ENCODE measurements at places on chromosomes 6 and 20.

- DNase-seq, result no peak
Observed at GRCh38 chr20:22586645-22587310, 2.4 kb upstream of the FOXA2 start.

- no peak for DNase-seq
Observed at GRCh38 chr6:32076321-32076809, 32.8 kb downstream of the TNXB start.

DNA sequence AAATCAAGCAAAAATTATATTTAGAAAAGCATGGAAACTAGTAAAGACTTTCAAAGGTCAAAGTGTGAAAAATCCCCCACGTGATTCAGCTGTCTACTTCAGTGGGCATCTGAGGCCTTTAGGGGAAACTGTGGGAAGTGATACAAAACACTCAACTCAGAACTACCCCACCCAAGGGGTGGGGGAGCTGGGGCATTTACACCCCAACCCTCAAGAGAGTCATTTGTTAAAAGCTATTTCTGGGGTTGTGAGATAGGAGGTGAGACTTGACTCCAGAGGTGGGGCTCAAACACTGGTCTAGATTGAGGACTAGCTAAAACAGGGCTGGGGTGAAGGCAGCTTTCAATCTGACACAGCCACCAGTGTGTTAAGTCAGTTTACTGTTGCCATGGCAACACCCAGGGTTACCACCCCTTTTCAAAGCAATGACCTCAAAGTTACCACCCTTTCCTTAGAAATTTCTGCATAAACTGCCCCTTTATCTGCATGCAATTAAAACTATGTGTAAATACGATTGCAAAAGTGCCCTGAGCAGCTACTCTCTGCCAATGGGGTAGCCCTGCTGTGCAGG, 9.9 kb upstream of the GTSF1L start:
- DNase-seq, result no peak

DNA sequence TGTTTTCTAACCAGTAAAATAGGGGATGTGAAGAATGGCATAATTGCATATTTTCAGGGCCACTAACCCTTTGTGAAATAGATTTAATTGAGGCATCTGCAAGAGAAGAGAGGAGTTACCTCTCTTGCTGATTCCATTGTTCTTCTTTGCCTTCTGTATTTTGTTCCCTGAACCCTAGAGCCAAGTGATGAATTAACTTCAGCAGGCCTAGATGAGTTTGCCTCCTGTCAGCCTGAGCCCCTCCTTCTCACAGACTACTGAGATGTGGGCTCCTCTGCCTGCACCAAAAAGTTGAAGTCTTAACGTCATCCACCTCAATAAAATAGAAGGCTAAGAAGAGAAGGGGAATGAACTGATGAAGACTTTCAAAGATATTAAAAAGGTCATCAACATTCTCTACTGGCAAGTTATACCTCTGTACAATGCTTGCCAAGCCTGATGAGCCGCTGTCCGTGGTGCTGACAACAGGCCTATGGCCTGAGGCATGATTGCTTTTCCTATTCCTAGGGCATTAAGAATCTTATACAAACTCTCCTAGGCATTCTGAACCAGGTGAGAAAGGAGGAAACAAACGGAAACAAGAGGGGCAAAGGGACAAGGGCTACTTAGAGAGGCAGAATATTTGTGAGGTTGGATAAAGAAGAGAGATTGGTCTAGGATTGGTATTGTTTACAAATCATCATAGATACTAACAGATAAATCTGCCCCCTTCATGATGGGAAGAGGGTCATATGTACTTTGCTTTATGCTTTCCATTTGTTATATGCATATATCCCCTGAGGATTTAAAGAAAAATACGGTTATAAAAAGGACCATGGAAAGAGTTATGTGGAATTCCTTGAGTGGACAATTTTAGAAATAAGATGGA, 46.8 kb downstream of the CD24 start:
- DNase-seq, result no peak

GRCh38 chr6:129818251-129818650, 42.9 kb downstream of the TMEM244 start:
- DNase-seq, result no peak

GRCh38 chr6:168699631-168700295, 258.8 kb downstream of the SMOC2 start:
- DNase-seq, result no peak

DNA sequence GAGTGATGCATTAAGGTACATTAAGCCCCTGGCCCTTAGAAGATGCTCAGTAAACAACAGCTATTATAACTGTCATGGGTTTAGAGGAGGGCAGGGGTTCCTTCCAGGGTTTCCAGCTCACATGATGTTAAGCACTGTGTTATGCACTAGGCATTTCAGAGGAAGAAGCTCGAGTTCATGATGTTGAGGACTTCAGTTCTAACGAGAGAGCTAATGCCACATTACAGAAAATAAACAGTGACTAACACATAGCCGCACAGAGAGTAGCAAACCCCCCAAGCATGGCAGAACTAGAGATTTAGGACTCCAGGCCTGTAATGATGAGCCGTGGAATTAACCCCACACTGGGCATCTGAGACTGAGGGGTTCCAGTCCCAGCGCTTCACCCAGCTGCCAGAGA, 105.2 kb downstream of the UNC5CL start:
- DNase-seq, result no peak

- DNase-seq, result no peak
Observed at GRCh38 chr6:73704260-73704659, 8.3 kb downstream of the CD109 start.

- DNase-seq, result no peak
Observed at GRCh38 chr6:38259736-38260135, 380.0 kb downstream of the BTBD9 start.

DNA sequence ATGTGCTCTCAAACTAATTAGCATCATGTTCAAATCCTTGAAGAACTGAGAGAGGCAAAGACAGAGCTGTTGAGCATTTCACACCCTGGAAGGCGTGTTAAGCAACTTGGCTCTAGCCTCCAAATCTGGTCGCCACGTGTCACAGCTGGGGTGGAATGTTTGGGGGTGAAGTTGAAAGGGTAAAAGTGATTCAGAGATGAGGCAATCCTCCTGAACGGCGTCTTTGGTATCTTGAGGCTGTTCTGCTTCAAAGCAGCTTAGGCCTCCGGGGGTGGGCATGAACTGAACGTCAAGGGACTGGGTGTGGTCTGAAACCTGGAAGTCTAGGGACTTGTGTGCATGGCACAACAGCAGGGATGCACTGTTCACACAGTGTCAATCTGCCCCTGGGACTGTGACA, 62.3 kb downstream of the TRAM2 start:
- DNase-seq, result no peak

DNA sequence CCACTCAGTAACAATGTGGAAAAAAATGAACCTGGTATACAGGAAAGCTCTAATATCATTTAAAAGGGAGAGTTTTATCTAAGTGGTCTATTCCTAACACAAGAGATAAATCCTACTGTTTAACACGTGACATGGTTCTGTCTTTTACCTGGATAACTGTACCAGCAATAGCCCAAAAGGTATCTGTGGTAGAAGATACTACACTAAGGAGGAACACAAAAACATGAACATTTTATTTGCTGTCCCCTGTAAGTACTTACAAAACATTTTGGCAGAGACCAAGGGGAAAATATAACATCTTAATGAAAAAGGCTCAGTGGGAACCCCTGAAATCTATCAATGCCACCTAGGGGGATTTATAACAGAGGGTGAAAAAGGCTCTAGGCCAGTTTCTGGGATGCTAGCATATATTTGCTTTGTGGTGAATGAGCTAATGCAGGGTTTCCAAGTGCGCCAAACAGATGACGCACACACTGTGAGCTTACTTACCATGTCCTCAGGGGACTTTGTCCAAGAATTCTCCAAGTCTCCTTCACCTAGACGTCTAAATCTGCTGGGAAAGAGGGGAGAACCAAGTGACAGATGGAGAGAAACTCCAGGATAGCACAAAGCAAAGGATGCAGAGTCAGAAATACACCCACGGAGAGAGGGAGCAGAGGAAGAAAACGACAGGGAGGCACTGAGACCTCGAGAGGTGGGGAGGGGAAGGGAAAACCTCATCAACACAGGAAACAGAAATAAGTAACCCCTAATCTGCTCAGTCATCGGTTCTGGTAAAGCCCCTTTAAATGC, 147.9 kb upstream of the PRND start:
- no peak for DNase-seq

GRCh38 chr6:107132330-107132954, 17.1 kb upstream of the BEND3 start:
- no peak for DNase-seq

- DNase-seq, result no peak
Observed at GRCh38 chr6:20246125-20246524, 33.9 kb upstream of the MBOAT1 start.

DNA sequence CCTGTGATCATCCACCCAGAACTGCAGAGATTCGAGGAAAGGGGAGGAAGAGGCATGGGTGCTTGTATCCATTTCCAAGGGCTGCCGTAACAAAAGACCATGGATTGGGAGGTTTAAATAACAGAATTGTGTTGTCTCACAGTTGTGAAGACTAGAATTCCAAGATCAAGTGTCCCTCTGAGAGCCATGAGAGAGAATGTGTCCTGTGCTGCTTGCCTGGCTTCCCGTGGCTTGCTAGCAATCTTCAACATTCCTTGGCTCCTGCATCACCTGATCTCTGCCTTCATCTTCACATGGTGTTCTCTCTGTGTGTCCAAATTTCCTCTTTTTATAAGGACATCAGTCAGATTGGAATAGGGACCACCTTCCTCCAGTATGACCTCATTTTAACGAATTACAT, 69.8 kb downstream of the CDC40 start:
- no peak for DNase-seq

- no peak for DNase-seq
Observed at GRCh38 chr20:11000416-11000815, 326.6 kb upstream of the JAG1 start.

DNA sequence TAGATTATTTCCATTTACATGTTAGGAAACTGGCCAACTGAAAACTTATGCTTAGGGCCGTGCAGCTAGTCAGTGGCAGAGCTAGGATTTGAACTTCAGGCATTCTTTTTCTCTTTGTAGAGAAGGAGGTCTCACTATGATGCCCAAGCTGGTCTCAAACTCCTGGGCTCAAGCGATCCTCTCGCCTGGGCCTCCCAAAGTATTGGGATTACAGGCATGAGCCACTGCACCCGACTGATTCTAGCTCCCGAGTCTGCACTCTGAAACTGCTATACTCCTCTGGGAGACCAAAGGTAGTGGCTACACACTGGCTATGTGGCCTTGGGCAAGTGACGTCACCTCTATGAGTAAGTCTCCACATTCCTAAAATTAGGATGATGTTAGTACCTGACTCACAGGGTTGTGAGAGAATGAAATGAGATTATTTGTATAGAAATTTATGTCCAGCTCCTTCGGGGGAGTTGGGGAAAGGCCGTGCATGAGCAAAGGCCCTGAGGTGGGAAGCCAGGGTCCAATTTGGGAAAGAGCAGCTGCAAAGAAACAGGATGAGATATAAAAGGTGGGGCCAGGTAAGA, 6.4 kb downstream of the PLTP start:
- no peak for DNase-seq

GRCh38 chr6:116730513-116730912, 35.0 kb downstream of the FAM162B start:
- DNase-seq, result no peak

DNA sequence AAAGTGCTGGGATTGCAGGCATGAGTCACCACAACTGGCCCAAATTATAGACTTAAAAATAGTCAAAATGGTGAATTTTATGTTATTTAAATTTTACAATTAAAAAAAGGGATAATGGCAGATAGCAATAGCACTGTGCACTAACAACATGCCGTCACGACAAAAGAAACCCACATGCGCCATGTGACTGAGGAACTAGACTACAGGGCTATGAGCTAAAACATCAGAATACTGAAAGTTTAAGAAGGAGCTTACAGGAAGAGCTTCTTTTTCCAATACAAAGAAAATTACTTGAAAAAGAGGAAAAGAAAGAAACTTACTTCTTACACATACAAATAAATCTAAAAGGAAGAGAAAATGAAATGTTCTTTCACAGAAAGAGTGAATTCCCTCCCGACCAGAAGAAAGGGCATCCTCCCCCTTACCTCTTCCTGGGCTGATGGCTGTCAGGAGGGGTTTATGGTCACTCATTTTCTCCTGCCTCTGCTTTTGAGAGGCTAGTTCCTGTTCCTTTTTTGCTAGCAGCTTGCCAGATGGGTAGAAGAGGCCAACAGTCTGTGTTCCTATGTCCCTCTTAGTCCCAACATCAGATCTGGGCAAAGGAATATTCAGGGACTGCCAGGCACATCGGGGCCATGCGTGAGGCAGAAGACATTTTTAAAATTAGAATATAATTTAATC, 54.5 kb downstream of the DZANK1 start:
- DNase-seq, result no peak

- no peak for DNase-seq
Observed at GRCh38 chr20:25525867-25526266, 59.5 kb downstream of the NINL start.

DNA sequence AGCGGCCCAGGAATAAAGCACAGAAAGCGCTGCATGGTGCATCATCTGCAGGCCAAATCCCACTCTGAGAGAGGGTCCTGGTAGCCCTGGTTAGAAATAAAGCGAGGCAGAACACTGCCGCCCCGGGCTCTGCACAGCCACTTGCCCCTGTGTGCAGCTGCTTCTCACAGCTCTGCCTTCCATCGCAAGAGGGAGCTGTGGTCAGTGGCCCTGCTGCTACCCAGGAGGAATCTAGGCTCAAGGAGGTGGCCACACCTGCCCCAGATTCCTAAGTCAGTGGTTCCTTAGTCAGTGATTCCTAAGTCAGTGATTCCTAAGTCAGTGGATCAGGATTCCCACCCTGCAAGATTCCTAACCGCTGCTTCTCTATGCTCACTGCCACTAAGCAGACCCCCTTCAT, 8.8 kb downstream of the CDH4 start:
- no peak for DNase-seq

DNA sequence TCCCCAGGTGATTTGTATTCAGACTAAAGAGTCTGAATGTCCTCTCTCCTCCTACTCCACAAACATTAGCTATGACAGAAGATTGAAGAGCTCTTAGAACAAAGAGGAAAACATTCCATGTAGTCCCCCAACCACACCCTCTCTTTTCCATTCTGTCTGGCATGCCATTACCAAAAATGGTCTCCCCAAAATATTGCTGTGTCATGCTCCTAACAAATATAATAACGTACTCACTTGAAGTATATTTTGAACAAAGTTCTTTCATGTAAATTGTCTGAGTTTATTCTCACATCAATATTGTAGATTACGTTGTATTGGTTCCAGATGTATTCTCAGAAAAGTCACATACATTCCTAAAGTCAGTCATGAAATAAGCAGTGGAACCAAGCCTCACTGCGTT, 467.3 kb upstream of the IRAK1BP1 start:
- no peak for DNase-seq

DNA sequence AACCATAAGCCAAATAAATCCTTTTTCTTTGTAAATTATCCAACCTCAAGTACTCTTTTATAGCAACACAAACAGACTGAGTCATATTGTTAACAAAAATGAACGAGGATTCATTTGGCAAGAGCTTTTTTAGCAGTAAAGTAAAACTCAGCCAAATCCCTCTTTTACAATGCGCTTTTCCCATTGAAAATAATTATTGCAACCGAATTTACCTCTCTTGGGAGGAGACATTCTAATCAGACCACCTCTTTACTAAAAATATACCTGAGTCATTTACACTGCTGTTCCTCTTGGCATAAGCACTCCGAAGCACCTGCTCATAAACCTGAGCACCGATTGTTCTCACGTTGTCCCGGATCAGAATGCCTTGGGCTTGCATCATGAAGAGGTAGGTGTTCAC, 57.4 kb downstream of the B4GALT5 start:
- no peak for DNase-seq

All from stimulated activated CD4-positive, alpha-beta T cell treated with anti-CD3 and anti-CD28 coated beads, Interleukin-15, amount 100 ng/mL, for 1 hour (primary cell).